ENCODE measurements at places on chromosomes 7 and 10.

- DNase-seq, result no peak
Observed at GRCh38 chr10:62819141-62819920, 3.2 kb upstream of the EGR2 start.

GRCh38 chr10:18500576-18500975 is 150.8 kb downstream of the NSUN6 start:
- DNase-seq, result no peak

- no peak for DNase-seq
Observed at GRCh38 chr10:124590216-124591122, 128.8 kb downstream of the LHPP start.

- peak; percentile 36 for DNase-seq
Observed at GRCh38 chr7:28998105-28998504, 40.0 kb upstream of the TRIL start.

DNA sequence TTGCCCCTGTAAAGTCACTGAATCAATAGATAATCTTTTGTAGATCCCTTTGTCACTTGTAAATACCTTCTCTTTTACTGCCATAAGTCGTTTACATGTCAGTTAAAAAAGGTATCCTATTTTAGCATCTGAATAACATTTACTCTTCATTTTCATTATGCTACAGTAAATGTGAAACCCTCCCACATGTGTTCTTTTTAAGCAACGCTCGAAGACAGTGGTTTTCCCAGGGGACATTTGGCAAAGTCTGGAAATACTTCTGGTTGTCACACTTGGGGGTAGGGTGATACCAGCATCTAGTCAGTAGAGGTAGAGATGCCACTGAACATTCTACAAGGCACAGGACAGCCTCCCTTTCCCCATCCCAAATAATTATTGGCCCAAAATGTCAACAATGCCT is 23.7 kb downstream of the ATAD1 start:
- DNase-seq, result no peak
